ENCODE measurements at places on chromosomes 4 and X. TPM values are rescaled to one million over a fixed set of nuclear protein-coding genes. Genes with fewer than 3 reads are reported as not detected.

DNA sequence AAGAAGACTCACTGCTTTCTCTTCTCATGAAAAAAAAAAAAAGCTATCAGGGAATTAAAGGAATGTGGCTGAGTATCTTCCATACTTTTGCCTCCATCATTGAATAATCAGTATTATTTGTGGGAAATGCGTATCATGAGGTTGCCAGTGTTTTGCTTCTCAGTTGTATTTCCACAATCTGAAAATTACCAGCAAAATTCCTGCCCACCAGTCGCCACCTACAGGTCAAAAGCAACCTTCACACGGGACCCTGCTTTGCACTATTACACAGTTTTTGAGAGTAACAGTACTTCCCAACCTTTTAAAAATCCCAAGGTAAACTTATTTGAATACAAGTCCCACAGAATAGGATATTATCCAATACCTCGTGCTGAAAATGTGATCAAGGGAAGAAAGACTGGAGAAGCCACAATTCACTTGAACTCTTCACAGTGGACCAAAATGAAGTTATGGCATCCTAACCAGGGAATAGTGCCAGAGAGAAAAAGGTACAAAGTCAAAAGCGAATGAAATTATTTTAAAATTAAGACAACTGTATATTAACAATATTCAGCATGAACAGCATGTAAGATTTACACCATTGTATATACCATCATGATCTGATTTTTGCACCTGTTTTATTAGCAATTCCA, 30.4 kb downstream of the PGRMC1 start:
- no peak for DNase-seq

GRCh38 chrX:20244931-20245330, 21.8 kb downstream of the RPS6KA3 start:
- DNase-seq = no peak

The C1QTNF7 gene
- not detected for total RNA-seq

The SASH3 gene
- not detected for total RNA-seq

Data from A172 (cell line).